ENCODE measurements at places on chromosomes 7 and 10. TPM values are rescaled to one million over a fixed set of nuclear protein-coding genes. Genes with fewer than 3 reads are reported as not detected.

DNA sequence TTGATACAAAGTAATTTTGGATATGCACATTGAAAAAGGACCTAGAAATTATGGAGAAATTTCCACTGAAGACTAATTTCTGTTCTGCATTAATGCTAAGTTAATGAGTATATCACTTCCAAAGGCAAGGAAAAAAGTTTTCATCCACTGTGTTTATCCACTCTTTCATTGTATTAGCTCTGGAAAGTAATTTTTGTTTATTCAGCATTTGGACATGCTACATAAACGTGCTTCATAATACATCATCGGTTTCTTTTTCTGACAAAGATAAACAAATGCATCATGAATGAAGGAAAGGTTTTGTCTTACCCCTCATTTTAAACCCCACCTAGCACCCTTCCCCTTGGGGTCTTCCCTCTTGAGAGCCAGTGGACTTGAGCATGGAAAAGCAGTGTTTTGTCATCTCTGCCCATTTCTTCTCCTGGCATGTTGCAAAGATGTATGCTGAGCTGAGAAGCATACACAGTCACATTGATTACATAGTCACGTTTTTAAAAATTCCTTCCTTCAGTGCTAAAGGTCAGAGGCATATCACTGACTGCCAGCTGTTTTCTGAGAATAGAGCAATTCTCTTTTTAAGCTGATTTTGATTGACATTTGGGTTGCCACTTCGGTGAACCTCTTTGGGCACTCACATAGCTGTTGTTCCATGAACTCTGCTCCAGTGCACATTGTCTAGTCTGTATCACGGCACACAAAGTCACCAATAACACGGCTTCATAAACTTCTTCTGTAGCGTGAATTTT is 65.9 kb upstream of the C7orf33 start:
- peaks cover 82% of the 10 kb centered on the region for H3K27me3 ChIP-seq
- H3K36me3 ChIP-seq: no peaks in the 10 kb centered on the region
- peaks cover 3% of the 10 kb centered on the region for H3K4me1 ChIP-seq
- no peak overlapping the region for H3K27ac ChIP-seq
- DNase-seq: no peak

- H3K4me1 ChIP-seq: no peaks in the 10 kb centered on the region
- H3K4me3 ChIP-seq: no peak overlapping the region
- no peaks in the 10 kb centered on the region for H3K36me3 ChIP-seq
- no peak for DNase-seq
- peaks cover 13% of the 10 kb centered on the region for H3K27me3 ChIP-seq
- H3K27ac ChIP-seq: no peak overlapping the region
These were observed 71.7 kb upstream of the ADAM12 start for GRCh38 chr10:126459878-126460481.

UCN3 gene
- total RNA-seq: not detected

SPDYE2B gene
- not detected for total RNA-seq

- peaks cover 88% of the 10 kb centered on the region for H3K4me1 ChIP-seq
- H3K27me3 ChIP-seq: no peaks in the 10 kb centered on the region
- DNase-seq: no peak
- H3K4me3 ChIP-seq: no peak overlapping the region
- peaks cover 27% of the 10 kb centered on the region for H3K36me3 ChIP-seq
These were observed 46.2 kb downstream of the RGS10 start for GRCh38 chr10:119496273-119496672.

RELN gene
- not detected for total RNA-seq

WEE2 gene
- not detected for total RNA-seq

IGF2BP3 gene
- not detected for total RNA-seq

DNA sequence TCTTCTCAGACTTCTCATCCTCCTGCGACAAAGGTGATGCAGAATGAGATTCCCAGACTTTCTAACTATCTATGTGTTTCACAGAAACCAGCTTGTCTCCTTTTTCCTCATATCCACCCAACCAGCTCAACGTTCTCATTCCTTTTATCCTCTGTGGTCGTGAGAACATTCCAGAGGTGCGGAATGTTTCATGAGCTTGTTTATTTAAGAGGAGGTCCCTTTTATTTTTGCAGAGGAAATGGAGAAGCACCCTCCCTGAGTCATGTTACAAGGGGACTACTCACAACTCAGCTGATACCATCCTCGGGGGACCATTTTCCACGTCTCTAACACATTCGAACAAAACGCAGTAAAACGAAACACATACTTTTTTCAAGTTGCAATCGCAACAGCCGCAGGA is 93.2 kb downstream of the ZRANB1 start:
- H3K4me3 ChIP-seq: no peak overlapping the region
- no peaks in the 10 kb centered on the region for H3K4me1 ChIP-seq
- H3K36me3 ChIP-seq: no peaks in the 10 kb centered on the region
- no peak for DNase-seq
- no peaks in the 10 kb centered on the region for H3K27me3 ChIP-seq

DNA sequence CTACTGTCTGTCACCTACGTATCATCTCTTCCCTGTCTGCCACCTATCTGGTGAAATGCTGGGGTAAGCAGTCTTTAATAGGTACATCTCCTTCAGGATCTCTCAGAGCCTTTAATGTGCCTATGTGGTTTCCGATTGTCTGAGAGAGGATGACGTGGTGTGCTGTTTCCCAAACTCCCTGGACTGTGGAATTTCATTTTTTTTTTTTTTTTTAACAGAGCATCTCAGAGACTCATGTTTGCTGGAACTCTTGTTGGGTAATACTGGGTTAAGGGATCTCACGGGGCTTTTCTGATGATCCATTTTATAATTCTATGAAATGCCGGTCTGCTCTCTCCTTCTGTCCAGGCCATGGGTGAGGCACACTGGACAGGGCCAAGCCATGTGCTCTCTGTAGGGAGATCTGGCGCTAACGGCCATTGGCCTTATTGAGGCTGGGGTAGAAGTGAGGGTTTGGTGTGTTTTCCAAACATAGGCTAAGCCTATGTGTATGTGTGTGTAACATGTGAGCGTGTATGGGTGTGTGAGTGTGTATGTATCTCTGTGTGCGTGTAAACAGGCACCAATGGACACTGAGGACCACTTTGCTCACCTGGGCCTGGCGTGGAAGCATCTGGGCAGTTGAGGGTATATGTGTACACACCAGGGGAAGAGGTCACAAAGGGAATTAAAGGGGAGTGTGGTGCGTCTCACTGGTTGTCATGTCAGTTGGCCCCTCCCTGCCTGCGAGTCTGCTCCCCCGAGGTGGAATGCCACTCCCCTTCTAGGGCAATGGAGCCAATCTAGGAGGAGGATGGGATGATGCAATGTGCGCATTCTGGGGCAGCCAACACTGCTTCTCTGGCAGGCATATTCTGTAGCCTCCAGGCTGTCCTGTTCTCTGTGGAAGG is 7.8 kb downstream of the ADRA2A start:
- H3K27me3 ChIP-seq: peaks cover 44% of the 10 kb centered on the region
- no peak for DNase-seq
- no peak overlapping the region for H3K27ac ChIP-seq
- H3K4me1 ChIP-seq: peaks cover 2% of the 10 kb centered on the region

- H3K27me3 ChIP-seq: no peaks in the 10 kb centered on the region
These were observed 513.9 kb upstream of the GALNT17 start for GRCh38 chr7:70618020-70618551.

COX15 gene
- total RNA-seq: 39.4 TPM

DNA sequence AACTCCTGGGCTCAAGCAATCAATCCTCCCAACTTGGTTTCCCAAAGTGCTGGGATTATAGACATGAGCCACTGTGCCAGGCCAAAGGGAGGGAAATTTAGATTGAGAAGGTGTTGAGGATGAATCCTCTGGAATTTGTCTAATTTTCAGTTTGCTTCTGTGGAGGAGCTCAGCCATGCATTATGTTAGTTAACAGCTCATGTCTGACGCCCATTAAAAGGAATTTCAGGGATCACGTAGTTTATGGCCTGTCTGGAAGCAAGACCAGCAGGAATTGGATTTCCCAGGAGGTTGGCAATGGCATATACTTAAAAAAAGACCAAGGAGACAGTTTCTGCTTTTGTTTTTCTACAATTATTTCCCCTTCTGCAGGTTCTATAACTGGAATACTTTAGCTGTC is 165.7 kb downstream of the OTUD1 start:
- DNase-seq: no peak
- H3K36me3 ChIP-seq: no peaks in the 10 kb centered on the region
- H3K4me3 ChIP-seq: no peak overlapping the region
- no peaks in the 10 kb centered on the region for H3K4me1 ChIP-seq

DNA sequence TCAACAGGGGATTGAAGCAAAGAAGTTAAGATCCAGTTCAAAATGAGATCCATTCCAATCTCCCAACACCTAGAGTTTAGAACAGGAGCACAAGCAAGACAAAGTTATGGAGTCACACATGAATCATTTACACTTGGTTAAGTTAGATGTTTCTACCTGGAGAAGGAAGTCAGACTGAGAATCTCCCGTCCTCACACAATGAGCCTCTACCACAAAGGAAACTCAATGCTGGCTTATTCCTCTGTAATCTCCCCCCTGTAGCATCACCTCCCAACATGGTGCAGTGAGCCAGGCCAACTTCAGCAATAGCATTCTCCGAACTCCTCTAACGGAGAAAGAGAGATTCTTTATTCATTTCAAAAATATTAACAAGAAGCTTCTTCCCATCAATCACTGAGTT is 82.2 kb downstream of the ELMO1 start:
- DNase-seq: no peak
- peaks cover 2% of the 10 kb centered on the region for H3K36me3 ChIP-seq
- H3K4me3 ChIP-seq: peak overlapping the region; percentile 6
- H3K27me3 ChIP-seq: no peaks in the 10 kb centered on the region
- H3K4me1 ChIP-seq: peaks cover 66% of the 10 kb centered on the region

GRCh38 chr10:101565936-101566332 is 22.1 kb downstream of the POLL start:
- H3K4me1 ChIP-seq: peaks cover 4% of the 10 kb centered on the region
- H3K27me3 ChIP-seq: peaks cover 45% of the 10 kb centered on the region
- no peak for DNase-seq
- no peak overlapping the region for H3K27ac ChIP-seq
- H3K36me3 ChIP-seq: no peaks in the 10 kb centered on the region

VWDE gene
- 3.5 TPM for total RNA-seq

DNA sequence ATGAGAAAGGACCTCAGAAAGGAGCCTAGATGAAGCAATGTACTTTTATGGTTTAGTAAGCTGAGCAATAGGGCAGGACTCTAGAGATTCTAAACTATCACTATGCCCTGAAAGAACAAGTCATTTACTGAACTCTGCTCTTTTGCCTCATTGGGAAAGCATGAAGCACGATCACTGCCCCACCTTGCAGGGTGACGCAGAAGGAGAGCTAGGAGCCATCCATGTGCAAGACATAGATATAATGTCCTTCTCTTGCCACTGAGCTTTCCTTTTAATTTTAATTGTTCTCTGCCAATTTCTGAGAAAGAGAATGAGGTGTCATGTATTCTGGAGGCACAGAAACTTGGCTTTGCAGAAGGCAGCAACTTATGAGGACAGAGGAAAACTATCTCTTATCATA is 108.3 kb downstream of the SORCS1 start:
- H3K27ac ChIP-seq: no peak overlapping the region
- H3K4me1 ChIP-seq: no peaks in the 10 kb centered on the region
- H3K4me3 ChIP-seq: no peak overlapping the region
- no peaks in the 10 kb centered on the region for H3K36me3 ChIP-seq

CCL24 gene
- not detected for total RNA-seq

CHST15 gene
- total RNA-seq: 2.4 TPM

DNA sequence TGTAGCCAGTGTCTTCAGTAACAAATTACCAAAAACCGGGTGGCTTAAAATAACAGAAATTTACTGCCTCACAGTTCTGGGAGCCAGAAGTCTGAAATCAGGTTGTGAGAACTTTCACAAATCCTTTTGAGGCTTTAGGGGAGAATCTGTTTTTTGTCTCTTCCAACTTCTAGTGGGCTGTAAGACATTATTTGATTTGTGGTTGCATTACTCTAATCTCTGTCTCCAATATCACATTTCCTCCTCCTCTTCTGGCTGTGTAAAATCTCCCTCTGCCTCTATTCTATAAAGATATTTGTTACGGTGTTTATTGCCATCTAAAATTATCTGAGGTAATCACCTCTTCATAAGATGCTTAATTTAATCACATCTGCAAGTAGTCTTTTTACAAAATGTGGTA is 1039.6 kb upstream of the LRRN3 start:
- H3K27ac ChIP-seq: no peak overlapping the region
- H3K27me3 ChIP-seq: peaks cover 1% of the 10 kb centered on the region
- no peaks in the 10 kb centered on the region for H3K4me1 ChIP-seq
- DNase-seq: no peak
- H3K36me3 ChIP-seq: no peaks in the 10 kb centered on the region

DNA sequence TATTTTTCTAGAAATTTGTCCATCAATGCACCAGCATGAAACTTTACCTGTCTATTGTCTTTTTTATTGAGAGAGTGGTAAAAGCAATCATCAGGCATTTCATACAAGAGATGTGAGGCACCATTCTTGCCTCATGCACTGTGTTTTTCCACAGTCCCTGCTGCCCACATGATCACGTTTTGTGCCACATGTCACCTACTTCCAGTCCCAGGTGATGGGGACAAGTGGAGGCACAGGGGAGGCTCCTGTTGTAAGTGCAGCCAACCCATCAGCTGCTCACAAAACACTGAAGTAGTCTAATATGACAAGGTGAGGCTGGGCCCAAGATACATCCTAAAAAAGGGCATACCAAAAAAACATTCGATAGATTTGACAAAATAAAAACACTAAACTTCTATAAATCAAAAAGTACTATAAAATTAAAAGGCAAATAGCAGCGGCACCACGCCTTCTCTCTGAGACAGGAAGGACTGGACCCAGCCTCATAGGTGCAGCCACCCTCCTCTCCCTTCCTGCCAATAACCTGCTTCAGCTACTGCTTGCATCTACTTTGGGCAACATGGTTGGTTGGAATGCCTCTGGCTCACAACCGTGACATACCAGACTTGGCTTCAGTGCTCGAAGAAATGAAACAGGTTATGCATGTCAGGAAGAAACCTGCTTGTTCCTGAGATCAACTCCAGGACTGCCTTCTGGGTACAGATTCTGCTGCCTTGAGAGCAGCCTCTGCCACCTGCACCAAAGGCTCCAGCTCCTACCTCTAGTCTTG is 2.3 kb downstream of the ZC3HAV1L start:
- H3K27ac ChIP-seq: no peak overlapping the region
- H3K4me3 ChIP-seq: no peak overlapping the region
- no peak for DNase-seq
- peaks cover 4% of the 10 kb centered on the region for H3K4me1 ChIP-seq
- no peaks in the 10 kb centered on the region for H3K36me3 ChIP-seq
- no peaks in the 10 kb centered on the region for H3K27me3 ChIP-seq

Measured in naive thymus-derived CD8-positive, alpha-beta T cell (primary cell).